ENCODE measurements at places on chromosomes 5 and 9. TPM values are rescaled to one million over a fixed set of nuclear protein-coding genes. Genes with fewer than 3 reads are reported as not detected.

The CAPSL gene
- not detected for polyA plus RNA-seq

The ARHGEF37 gene
- polyA plus RNA-seq = 5.1 TPM

The DIAPH1 gene
- 128 TPM for polyA plus RNA-seq

The TRIM36 gene
- 3.5 TPM for polyA plus RNA-seq

The MEIKIN gene
- polyA plus RNA-seq = not detected

The EPB41L4A gene
- 0.28 TPM for polyA plus RNA-seq

The GPRIN1 gene
- polyA plus RNA-seq = 3.7 TPM

The AQP3 gene
- polyA plus RNA-seq = 38.7 TPM

The PCDHB3 gene
- polyA plus RNA-seq = 0.15 TPM

The MBLAC2 gene
- polyA plus RNA-seq = 2.3 TPM

The IFNA13 gene
- not detected for polyA plus RNA-seq

The PRSS3 gene
- 50.8 TPM for polyA plus RNA-seq

The PTGES gene
- polyA plus RNA-seq = 59.6 TPM

The GDA gene
- 0.01 TPM for polyA plus RNA-seq

The IFNB1 gene
- not detected for polyA plus RNA-seq
